ENCODE measurements at places on chromosomes 11 and 22. TPM values are rescaled to one million over a fixed set of nuclear protein-coding genes. Genes with fewer than 3 reads are reported as not detected.

The VWA5A gene
- 10.1 TPM for polyA plus RNA-seq

The OR6A2 gene
- not detected for polyA plus RNA-seq

The ACP2 gene
- 20.2 TPM for polyA plus RNA-seq

The PARVA gene
- polyA plus RNA-seq = 17.1 TPM

The OR51I1 gene
- not detected for polyA plus RNA-seq

Data from foreskin keratinocyte (primary cell).